NB4 (cell line): ENCODE measurements at places on chromosomes 1 and 21.

GRCh38 chr1:2279210-2279639, 51.1 kb downstream of the SKI start:
- DNase-seq = no peak

DNA sequence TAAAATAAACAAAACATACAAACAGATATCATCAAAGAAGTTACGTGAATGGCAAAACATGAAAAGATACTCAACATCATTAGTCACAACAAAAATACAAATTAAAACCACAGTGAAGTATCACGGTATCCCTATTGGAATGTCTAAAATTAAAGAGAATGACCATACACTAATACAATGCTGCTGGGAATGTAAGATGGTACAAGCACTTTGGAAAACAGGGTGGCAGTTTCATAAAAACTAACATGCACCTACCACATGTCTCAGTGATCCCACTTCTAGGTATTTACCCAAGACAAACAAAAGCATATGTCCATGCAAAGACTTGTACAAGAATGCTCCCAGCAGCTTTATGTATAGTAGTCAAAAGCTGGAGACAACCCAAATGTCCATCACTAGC, 69.1 kb downstream of the HSF2BP start:
- DNase-seq = no peak

GRCh38 chr1:68975212-68975933, 478.5 kb upstream of the DEPDC1 start:
- DNase-seq = no peak

GRCh38 chr1:184387476-184388318, 868 bp downstream of the C1orf21 start:
- peak; percentile 49 for DNase-seq

GRCh38 chr1:110298991-110299390, 40.2 kb upstream of the RBM15 start:
- no peak for DNase-seq

GRCh38 chr21:34227386-34227852, 136.4 kb upstream of the KCNE2 start:
- DNase-seq = no peak

DNA sequence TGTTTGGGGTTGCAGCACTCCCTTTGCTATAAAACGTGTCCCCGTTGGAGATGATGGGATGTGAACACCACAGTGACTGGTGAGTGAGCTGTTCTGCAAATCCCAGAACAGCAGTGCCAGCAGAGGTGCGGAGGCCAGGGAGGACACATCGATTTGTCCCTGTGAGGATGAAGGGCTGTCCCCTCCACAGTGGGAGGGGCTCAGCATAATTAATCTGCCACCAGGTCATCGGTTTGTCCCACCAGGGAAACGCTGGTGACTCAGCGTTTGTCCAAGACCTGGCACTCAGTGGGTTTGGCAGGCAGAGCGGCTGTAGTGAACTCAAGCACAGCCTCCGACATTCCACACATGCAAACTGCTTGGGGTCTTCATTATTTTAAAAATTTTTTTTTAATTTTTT, 22.8 kb upstream of the PDE9A start:
- DNase-seq = no peak

DNA sequence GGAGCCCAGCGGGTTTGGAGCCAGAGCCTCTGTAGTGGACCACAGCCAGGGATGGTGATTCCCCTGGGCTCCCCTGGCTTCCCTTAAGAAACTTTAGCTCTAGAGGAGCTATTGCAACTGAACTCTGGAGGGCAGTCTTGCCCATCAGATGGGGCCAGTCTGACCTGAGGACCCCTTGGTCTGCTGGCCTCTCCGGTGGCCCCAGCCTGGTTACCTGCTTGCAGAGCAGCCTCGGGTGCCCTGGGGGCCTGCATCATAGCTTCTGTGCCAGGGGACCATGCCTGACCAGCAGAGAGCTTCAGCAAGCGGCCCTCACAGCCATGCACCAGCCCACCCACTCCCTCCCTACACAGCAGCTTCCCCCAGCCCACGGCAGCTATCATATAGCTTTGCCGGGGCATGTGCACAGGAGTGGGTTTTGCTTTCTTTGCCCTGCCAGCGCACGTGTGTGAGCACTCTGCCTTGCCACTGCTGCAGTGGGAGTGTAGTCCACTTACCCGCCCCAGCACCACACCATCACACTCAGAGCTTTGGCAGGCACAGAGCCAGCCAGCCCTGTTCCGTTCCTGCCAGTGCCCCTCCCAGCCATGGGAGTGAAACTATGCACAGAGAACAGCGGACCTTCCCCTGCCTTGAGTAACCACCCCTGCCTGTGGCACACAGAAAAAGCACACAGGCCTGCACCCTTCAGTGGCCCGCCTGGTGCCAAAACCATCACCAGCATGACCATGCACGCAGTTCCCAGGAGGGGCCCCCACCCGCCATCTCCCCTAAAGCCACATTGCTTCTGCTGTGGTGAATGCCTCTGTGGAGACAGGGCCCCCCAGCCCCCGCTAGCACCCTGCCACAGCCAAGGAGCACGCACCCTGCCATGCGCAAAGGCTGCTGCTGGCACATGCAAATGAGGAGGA, 442.9 kb upstream of the NEGR1 start:
- peak; percentile 2 for DNase-seq
